Stimulated activated CD8-positive, alpha-beta memory T cell treated with anti-CD3 and anti-CD28 coated beads, Interleukin-4, amount 100 ng/mL, for 1 hour (primary cell): ENCODE measurements at places on chromosomes 13 and 19.

DNA sequence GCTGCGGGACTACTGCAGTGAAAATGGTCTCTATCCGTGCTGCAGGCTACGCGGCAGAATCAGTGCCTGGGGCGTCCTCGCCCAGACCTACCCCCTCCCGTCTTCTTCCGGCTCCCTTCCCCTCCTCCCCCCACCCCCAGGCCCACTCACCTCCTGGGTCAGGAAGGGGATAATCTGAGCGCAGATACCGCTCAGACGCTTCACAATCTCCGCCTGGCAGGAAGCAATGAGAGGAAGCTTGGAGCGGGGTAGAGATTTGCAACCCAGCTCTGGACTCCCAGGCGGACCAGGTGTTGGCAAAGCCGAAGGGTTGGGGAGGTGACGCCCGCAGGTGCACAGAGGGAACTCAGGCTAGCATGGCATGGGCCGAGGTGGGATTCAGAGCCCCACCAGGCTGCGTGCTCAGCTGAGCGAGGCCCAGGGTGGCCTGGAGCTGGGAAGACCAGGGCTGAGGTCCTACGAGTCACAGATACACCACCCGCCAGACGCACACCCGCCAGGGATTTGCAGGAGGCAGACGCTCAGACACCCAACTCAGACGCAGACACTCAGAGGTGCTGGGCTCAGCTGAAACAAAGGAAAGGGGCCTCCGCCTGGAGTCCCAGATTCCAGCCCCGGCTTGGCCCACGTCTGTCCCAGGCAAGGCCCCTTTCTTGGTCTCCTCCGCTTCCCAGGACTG, 4.1 kb downstream of the TLE2 start:
- DNase-seq, result no peak

GRCh38 chr19:15091918-15092753, 10.1 kb downstream of the OR1I1 start:
- no peak for DNase-seq

DNA sequence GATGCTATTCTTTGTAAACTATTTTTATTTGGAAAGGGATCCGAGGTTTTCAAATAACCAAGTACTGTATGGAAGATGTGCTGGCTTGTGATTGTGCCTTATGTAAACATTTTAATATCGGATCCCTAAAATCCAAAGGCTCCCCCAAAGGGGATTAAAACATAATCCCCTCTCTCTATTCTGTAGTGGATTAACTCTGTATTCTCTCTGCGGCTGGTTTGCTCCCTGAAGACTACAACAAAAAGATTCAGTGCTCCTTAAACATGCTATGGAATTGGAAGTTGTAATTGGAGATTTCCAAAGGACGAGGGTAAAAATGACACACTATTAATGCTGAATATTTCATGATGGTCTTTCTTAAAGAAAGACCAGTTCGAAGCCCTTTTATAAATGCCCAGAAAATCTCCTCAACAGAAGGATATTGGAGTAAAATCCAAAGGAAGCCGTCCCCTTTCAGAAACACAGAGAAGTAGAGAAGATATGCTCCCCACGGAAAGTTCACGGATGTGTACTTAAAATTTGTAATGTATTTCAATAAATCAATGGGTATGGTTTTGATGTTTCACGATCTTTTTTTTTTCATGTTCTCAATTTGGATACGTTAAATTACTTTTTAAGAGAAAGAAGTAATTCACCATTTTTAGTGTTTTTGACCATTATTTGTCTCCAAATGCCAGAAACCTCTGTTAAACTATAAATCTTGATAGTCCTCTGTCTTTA, 6.5 kb downstream of the MAB21L1 start:
- no peak for DNase-seq

DNA sequence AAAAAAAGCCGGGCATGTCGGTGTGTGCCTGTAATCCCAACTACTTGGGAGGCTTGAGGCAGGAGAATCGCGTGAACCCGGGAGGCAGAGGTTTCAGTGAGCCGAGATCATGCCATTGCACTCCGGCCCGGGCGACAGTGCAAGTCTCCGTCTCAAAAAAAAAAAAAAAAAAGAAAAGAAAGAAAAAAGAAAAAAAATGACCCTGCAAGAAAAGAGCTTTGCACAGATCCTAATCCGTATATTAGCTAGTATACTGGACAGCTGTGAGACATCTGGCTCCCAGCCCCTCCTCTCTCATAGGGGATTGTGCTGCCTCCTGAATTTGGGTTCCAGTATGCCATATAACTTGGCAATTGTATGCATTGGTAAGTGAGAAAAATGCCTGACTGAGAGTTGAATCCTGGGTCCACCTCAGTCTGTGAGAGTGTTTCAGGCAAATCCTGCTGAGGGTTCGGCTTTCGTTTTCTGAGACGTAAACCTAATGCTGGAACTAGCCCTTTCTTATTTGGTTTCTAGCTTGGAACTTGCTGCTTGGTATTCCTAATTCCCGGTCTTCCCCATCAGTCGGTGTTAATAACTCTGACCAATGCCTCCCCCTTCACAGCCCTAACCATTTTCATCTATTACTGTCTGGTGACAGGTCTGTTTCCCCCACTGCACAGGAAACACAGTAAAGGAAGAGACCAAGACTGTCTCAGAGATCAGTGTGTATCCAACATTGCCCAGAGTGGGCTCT, 1.3 kb upstream of the AKT2 start:
- no peak for DNase-seq

- DNase-seq, result no peak
Measured at GRCh38 chr19:41698746-41699230, 9.6 kb upstream of the CEACAM5 start.
